HL-60 (cell line): ENCODE measurements at places on chromosomes 5 and 9.
A peak's percentile ranks its signal among the peaks of the same experiment; 100 is the strongest.

DNA sequence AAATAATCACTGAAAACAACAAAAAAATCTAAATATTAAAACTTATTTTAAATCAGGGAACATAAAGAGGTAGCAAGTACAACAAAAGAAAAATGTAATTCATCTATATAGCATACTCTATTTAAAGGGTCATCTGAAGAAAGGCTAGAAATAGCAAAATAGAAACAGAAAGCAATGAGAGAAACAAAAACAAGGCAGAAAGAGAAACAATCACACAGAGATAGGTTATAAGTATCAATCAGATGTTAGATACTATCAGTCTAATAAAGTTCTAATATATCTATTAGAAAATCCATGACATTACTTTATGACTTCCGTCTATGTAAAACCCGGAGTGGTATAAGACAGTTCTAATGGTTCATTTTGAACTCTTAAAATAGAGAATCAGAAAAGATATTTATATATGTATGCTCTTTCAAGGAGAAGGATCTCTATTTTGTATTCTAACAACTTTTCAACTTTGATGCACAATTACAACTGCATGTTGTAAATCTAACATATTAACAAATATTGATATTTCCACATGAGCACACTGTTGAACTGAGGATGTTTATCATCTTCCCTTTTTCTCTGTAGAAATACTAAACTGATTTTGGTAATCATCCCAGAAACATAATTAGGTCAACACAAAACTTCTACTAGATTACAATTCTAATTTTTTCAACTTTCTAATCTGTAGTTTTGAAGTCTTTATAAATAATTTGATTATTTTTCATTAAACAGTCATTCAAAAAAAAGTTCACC is 15.8 kb downstream of the RICTOR start:
- DNase-seq, result no peak

DNA sequence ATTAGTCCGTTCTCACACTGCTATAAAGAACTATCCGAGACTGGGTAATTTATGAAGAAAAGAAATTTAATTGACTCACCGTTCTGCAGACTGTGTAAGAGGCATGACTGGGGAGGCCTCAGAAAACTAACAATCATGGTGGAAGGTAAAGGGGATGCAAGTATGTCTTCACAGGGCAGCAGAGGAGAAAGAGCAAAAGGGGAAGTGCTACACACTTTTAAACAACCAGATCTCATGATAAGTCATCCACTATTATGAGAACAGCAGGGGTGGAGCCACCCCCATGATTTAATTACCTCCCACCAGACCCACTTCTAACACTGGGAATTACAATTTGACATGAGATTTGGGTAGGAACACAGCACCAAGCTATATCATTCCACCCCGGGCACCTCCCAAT is 26.6 kb downstream of the FST start:
- DNase-seq, result no peak

GRCh38 chr9:132787748-132788159 is 90.3 kb downstream of the AK8 start:
- DNase-seq, result no peak

GRCh38 chr9:130532426-130533080 is 46.8 kb upstream of the FUBP3 start:
- DNase-seq, result no peak

- DNase-seq, result no peak
Measured at GRCh38 chr5:17154211-17154996, 63.0 kb upstream of the BASP1 start.

GRCh38 chr9:16769291-16769690 is 101.2 kb downstream of the BNC2 start:
- DNase-seq, result no peak

DNA sequence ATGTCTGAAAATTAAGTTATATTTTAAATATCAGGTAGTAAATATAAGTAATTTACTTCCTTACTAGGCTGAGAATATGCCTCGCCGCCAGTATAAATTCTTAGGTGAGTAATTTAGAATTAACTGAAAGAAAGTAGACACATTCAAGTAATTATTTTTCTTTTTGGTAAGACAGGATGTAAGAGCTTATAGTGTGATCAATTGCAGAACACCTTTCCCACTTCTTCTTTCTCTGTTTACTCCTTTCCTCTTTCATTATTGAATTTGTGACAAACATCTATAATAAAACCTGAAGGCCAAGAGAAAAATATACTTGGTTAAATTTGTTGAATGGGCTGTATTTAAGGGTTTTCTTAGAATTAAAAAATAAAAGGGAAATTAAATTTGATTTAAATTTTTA is 195.1 kb upstream of the CDKN2B start:
- no peak for DNase-seq

- DNase-seq, result no peak
Measured at GRCh38 chr5:146208916-146209522, 5.6 kb downstream of the RBM27 start.

DNA sequence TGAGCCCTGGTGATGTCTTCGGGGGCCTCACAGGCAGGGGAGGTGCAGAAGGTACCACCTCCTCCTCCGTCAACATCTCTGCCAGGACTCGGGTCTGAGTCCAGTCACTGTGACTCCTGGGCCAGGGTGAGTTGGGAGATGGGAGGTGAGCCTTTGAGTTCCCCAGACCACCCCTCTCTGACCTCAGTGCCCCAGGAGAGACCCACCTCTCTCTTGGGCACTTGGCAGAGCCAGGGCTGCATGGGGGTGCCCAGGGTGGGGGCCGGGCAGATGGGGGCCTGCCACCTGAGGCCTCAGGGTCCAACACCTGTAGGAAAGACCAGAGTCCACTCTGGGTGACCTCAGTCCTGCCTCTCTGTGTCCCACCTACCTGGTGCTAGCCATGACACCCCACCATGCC is 6.8 kb downstream of the KIF12 start:
- DNase-seq, result no peak

GRCh38 chr5:6739603-6740002 is 26.4 kb downstream of the TENT4A start:
- DNase-seq, result no peak

DNA sequence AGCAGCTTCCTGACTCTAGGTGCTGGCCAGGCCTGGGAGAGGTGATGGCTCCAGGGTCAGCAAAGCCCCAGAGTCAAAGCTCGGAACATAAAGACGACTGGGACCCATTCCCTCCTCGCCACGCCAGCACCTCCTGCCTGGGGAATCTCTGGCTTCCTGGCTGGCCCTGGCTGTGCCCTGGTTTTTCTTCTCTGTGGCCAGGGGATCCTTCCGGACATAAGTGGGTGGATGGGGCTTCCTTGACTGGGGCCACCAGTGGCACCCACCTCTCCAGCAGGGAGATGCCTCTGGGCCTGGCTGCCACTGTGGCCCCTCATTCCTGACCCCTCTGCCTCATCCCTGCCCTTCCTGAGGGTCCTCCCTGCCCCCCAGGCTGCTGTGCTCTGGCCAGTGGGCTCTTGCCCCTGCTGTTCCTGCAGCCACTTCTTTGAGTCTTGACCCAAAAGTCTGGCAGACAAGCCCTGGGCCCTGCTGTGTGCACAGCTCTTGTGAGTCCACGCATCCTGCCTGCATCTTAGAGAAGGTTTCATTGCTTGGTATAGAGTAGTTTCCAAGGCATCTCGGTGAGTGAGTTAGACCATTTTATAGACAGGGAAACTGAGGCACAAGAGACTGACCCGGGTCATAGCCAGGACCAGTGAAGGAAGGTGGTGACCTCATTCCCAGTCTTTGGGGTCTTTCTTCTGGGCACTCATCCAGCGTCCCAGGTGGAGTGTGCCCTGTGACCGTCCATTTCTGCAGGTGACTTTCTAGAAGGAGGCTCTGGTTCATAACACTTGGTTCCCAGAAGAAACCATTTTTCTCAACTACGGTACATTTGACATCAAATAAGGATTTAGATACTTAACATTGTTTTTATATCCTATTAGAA is 17.3 kb upstream of the LPCAT1 start:
- no peak for DNase-seq

- DNase-seq, result no peak
Measured at GRCh38 chr5:109885205-109885604, 195.5 kb downstream of the MAN2A1 start.

- no peak for DNase-seq
Measured at GRCh38 chr5:55159763-55160492, at the start of gene GPX8. Gene GPX8 (plus strand): TSS chr5:55160171. CDS start chr5:55160193, 22 bp downstream.

GRCh38 chr5:173228639-173229381 is 6.2 kb downstream of the NKX2-5 start:
- DNase-seq, result no peak

- DNase-seq, result no peak
Measured at GRCh38 chr5:146540414-146540813, 24.4 kb upstream of the GPR151 start.

- no peak for DNase-seq
Measured at GRCh38 chr9:7315746-7316145, 483.8 kb downstream of the DMAC1 start.

DNA sequence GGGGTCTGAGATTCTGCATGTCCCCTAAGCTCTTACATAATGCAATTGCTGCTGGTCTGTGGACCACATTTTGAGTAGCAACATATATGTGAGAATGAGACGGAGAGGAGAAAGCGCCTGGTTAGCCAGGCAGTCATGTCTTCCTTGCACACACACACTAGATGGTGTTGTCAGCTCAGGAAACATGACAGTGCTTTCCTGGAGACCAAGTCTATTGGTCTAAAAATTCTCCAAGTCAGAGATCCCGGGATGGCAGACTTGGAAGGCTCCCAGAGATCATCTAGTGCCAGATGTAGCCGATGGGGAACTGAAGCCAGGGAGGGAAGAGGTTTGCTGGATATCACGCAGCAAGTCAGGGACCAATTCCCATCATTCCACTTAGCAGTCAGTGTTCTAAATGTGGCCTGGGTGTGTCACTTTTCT is 53.4 kb downstream of the GALNT12 start:
- DNase-seq, result no peak

GRCh38 chr9:6827439-6828145 is 69.8 kb downstream of the KDM4C start:
- peak; percentile 43 for DNase-seq

- no peak for DNase-seq
Measured at GRCh38 chr5:83401122-83401731, 70.3 kb upstream of the VCAN start.

- DNase-seq, result no peak
Measured at GRCh38 chr9:84742261-84742660, 72.7 kb downstream of the NTRK2 start.

GRCh38 chr5:79107020-79107796 is 4.4 kb upstream of the BHMT start:
- DNase-seq, result peak; percentile 12

DNA sequence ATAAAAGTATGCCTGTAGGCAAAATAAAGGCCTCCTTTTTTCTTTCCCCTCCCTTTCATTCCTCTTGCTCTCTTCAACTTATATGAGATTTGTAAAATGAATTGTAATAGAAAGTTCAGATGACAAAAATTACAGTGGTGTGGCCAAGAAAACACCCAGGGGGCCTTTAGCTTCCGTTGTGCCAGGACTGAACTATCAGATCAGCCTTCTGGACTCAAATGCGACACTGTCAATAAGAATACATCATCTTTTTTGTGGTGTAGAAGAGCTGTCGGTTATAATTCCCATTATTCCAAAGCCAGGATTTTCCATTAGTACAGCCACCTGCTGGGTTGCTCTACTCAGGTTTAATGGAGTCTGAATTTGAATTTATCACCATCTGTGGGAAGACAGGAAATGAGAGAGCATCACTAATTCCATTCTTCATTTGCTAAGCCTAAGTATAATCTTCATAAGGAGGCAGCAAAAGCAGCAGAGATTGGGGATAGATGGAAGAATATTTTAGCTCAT is 443.4 kb downstream of the ANXA1 start:
- DNase-seq, result no peak

GRCh38 chr9:111632695-111633388 is 1.7 kb downstream of the DNAJC25 start:
- DNase-seq, result no peak

GRCh38 chr9:133864011-133864410 is 125.9 kb upstream of the SARDH start:
- no peak for DNase-seq

DNA sequence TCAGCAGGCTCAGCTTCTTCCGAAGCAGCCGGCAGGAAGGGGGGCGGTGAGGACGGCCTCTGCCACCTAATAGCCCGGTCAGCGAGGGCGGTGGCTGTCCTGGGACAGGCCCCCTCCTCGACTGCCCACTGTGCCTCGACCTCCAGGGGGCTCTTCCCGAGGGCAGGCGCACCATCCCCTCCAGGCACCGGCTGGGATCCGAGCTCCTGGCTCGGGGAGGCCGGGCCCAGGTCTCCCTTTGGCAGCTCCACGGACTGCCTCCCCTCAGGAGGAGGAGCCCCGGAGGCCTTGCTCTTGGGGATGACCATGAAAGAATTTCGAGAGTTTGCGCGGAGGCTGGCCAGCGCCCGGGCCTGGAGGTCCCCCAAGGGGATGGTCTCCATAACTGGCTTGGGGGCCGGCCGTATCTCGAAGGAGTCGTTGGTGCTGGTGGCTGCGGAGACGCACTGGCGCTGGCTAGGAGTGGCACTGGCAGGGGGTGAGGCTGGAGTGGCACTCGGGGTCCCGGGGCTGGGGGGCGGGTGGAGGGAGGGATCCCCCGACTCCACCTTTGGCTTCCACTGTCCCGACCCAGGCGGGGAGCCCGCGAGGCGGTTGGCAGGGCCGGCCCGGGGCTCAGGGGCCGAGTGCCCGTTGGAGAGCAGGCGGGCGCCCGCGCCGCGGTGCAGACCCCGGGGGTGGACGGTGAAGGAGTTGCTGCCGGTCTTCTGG is 975 bp downstream of the TPRN start:
- DNase-seq, result no peak

- no peak for DNase-seq
Measured at GRCh38 chr9:88577256-88578120, 42.5 kb downstream of the NXNL2 start.

DNA sequence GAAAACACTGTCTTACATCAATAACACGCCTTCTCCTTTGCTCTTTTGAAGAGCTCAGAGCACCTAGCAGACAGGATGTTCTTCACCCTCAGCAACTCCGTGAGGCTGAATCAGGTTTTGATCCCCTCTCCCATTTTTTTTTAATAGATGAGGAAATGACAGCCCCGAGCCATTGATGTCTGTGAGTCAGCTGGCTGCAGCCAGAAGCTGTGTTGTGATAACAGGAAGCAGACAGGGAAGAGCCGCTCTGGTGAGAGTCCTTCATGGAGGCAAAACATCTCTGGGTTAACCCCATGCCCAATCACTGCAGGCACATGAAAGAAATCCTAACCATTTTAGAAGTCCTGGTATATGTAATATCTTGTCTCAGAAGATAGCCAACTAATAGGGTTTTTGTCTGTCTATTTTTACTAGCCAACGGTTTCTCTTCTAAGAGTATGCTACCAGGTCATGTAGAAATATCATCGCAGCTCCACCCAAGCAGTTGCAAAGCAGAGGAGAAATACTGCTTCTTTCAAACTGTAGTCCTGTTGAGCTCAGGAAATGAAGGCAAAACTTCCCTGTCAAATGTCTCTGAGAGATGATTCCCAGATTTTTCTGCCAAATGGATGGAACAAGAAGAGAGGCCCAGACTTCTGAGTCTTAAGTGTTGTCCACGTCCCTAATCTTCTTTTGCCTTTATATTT is 568.9 kb downstream of the CCDC171 start:
- DNase-seq, result no peak
